Sigmoid colon (tissue), 7 donors: ENCODE measurements at places on chromosomes 5 and 9. TPM values are rescaled to one million over a fixed set of nuclear protein-coding genes. Genes with fewer than 3 reads are reported as not detected.

Gene RECK
- total RNA-seq: 16.1 TPM

Gene ZCCHC9
- total RNA-seq: 21.9 TPM

Gene TAF11L10
- total RNA-seq: not detected

Gene STPG3
- total RNA-seq: not detected

DNA sequence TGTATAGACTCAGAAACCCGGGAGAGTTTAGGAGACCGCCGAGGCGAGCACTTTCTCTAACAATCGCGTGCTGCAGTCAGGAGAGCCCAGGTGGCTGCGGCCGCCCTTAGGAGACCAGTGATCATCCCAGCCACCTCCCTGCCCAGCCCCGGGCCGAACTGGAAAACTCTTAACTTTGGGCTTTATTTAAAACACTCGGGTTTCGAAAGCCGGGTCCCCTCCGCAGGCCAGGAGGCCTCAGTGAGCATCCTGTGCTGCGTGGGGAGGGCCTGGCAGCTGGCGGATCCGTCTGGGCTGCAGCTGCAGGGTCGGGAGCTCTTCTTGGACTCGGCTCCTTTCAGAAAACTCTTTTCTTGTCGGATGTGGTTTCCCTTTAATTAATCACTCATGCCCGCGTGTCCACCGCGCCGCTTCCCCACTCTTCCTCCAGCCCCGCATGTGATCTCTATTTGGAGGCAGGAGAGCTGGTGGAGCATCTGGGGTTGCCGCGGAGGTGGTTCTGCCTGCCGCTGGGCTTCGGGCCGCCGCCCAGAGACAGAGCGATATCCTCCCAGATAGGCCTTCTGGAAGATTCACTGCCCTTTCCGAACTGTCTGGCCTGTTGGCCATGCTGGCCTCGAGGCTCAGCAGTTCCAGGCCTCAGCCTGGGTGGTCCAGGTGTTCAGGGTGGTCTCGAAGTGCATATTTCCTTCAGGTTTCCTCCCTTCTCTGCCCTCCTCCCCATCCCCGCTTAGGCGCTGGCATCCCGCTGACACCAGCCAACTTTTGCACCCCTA is 59.5 kb downstream of the TMEM174 start:
- no peaks in the 10 kb centered on the region for H3K36me3 ChIP-seq
- no peak overlapping the region for H3K4me3 ChIP-seq
- H3K4me1 ChIP-seq: peaks cover 24% of the 10 kb centered on the region
- no peak overlapping the region for H3K27ac ChIP-seq
- H3K27me3 ChIP-seq: peaks cover 51% of the 10 kb centered on the region

GRCh38 chr5:175606409-175606808 is 51.5 kb upstream of the HRH2 start:
- no peaks in the 10 kb centered on the region for H3K4me1 ChIP-seq
- H3K27me3 ChIP-seq: no peaks in the 10 kb centered on the region
- H3K4me3 ChIP-seq: no peak overlapping the region
- no peak overlapping the region for H3K27ac ChIP-seq
- H3K36me3 ChIP-seq: no peaks in the 10 kb centered on the region
- no peak for DNase-seq
